ENCODE measurements at places on chromosomes 2 and 18.
A peak's percentile ranks its signal among the peaks of the same experiment; 100 is the strongest.

DNA sequence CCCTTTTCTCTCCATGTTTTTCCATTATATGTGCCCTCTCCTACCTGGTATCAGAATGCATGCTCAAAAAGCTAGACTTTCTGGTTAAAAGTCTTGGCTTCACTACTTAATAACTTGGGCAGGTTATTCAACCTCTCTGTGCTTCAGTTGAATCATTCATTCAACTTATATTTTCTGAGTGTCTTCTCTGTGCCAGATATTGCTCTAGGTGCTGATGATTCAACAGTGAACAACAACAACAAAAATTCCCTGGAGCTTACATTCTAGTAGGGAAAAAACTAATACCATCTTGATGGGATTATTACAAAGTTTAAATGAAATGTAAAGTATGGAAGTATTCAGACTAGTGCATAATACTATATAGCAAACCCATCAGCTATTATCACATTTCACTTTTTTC lies 55.2 kb downstream of the SOS1 start:
- no peak for DNase-seq

GRCh38 chr2:83782122-83782521 lies 677.0 kb downstream of the SUCLG1 start:
- DNase-seq = no peak

DNA sequence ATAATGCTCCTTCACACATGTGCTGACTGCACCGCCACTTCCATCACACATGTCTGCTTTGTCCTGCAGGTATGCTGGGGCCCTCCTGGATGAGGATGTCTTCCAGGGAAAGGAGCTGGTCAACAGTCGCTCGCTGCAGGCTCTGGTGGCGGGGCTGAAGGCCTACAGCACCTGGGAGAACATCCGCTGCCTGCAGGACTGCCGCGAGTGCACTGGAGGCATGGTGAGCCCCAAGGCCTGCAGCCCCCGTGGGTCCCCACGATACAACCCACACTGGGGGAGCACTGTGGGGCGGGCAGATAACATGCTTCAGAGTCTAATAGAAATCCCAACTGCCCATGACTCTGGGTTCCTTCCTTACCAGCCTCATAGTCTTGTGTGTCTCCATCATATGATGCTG lies 187.3 kb upstream of the BCL2L11 start:
- no peak for DNase-seq

DNA sequence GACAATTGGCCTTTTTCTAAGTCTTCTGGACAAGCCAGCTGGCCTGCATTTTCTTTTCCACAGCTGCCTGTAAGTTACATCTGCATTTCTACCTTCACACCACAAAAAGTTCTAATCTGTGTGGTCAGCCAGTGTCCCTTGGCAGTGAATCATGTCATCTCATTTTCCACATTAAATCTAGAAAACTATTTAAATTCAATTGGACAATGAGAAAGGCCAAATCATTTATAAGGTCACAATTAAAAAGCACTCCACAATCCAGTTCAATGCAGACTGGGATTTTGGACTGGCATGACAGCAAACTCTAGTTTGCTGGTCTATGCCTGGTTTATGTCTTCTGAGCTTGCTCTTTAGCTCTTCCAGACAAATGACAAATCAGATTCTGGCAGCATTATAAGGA lies 494.2 kb upstream of the SPHKAP start:
- no peak for DNase-seq

DNA sequence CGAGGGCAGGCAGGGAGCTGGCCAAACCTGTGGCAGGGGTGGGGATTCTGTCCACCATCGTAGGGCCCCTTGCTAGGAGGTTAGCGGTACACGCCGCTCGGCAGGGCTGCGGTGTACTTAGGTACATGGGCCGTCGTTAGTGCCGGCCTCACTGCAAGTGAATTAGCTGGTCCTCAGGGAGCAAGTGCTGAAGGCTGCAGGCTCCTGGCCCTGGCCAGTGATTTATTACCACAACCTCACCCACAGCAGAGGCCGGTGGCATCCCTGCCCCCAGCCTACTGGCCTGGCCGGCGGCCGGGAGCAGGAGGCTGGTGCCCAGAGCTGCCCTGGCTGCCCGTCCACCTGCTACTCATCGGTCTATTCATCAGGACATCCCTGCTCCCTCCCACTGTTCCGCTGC lies 19.6 kb upstream of the PTMA start:
- DNase-seq = no peak

DNA sequence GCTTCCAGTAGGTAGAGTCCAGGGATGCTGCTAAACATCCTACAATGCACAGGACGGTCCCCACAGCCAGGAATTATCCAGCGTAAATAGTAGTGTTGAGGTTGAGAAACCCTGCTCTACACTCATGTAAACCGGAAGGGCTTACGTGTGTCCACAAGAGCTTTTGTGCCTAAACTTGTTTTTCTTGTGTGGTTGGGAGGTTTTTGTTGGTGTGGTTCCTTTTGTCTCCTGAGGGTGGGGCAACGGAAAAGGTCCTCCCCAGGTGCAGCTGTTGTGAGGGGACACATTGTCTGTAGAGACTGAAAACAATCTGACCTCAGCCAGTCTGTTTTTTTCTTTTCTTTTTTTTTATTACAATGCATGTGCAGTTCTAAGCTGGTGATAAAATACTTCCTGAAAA lies 72.7 kb upstream of the MGAT5 start:
- DNase-seq = peak; percentile 22

DNA sequence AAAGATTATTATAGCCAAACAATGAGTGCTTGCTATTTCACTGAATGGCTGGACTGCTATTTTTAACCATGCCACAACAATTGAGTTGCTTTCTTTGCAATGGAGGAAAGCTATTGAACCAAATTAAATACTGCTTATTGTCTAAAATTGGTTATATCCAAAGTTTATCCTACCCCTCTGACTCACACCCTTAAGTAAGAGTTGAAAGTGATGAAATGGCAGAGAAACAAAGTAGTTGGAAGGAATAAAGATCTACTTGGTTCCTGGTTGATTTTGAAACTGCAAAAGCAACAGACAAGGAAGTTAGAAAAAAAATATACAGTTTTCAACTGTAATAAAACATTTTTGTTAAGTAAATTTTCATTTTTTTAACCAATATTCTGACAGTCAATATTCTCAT lies 47.5 kb downstream of the EML4 start:
- DNase-seq = no peak

- peak; percentile 96 for DNase-seq
These were observed 3.4 kb upstream of the DUSP2 start for GRCh38 chr2:96148410-96149217.

DNA sequence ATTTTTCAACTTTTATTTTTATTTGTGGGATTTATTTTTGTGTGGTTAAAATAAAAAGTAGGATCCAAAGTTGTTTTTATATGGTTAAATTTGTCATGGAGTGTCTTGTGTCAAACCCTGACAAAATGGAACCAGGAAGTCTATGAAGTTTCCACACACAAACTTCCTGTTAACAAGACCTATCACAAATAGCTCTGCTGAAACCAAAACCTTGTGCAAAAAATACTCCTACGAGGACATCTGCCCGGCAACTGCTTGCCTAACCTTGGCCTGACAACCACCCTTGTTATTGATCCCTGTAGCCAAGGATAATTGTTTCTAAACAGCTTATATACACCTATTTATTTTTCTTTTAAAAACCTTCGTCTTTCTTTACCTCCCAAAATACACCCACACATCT lies 389.6 kb downstream of the TRIB2 start:
- no peak for DNase-seq

- DNase-seq = no peak
These were observed 49.8 kb downstream of the ZNF516 start for GRCh38 chr18:76445275-76445674.

GRCh38 chr18:74524097-74524496 lies 10.2 kb upstream of the CNDP1 start:
- DNase-seq = no peak

GRCh38 chr2:208040199-208041171 lies 15.2 kb upstream of the PLEKHM3 start:
- DNase-seq = peak; percentile 89

DNA sequence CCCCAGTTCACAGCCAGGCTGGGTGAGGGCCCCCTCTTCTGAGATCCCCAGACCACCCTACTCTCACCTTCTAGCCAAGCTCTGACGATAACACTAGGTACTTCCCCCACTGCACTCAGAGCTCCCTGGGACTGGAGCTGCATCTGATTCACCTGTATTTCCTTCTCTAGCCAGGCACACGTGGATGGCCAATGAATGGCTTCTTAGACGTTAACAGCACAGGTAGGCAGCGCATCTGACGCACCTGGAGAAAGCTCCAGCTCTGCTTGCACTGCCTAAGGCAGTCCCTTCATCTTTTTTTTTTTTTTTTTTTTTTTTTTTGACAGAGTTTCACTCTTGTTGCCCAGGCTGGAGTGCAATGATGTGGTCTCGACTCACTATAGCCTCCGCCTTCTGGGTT lies 48.1 kb downstream of the GALNT14 start:
- DNase-seq = no peak

DNA sequence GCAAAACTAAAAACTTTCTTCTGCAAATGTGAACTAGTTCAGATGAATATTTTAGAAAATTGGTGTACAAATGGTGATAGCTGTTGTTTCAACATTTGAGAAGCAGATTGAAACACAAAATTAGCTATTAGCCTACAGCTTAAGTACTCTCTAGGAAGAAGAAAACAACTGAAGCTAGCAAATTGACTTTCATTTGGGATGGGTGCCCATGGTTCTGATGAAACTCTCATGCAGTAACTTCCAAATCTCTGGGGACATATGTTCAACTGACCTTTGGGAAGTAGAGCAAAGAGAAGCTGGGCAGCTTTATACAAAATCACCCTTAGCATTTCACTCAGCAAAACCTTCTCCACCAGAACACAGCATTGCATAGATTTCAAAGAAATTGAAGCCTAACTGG lies 119.0 kb downstream of the GALNT13 start:
- no peak for DNase-seq

DNA sequence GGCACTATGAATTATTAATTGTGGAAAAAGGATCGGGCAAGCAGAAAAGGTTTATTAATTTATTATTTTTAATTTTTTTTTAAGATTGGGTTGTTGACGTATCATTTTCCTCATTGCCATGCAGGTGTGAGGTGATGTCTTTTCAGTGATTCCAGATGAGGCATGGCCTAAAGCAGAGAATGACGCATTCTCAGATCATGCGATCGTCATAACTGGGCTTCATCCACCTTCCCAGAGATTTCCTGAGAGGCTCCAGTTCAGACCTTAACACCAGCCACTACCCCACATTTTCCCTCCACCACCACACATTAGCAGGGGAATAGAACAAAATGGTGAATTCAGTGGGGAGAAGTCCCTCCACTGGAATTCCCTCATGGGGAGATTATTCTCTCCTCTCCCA lies 518.4 kb upstream of the SPHKAP start:
- DNase-seq = no peak

DNA sequence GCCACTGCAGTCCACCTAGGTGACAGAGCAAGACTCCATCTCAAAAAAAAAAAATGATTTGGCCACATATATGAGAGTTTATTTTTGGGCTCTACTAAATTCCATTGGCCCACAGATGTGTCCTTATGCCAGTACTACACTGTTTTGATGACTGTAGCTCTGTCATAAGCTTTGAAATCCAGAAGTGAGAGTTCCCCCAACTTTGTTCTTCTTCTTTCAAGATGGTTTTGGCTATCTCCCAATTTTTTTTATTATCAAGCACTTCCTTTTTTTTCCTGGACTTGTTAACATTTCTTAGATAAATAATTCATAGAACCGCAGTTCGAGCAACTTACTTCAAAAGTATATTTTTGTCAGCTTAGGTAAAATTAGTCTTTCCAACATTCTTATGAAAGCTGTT lies 96.9 kb downstream of the TSHZ1 start:
- DNase-seq = no peak

- no peak for DNase-seq
These were observed 210.5 kb upstream of the HDAC4 start for GRCh38 chr2:239611222-239611795.

DNA sequence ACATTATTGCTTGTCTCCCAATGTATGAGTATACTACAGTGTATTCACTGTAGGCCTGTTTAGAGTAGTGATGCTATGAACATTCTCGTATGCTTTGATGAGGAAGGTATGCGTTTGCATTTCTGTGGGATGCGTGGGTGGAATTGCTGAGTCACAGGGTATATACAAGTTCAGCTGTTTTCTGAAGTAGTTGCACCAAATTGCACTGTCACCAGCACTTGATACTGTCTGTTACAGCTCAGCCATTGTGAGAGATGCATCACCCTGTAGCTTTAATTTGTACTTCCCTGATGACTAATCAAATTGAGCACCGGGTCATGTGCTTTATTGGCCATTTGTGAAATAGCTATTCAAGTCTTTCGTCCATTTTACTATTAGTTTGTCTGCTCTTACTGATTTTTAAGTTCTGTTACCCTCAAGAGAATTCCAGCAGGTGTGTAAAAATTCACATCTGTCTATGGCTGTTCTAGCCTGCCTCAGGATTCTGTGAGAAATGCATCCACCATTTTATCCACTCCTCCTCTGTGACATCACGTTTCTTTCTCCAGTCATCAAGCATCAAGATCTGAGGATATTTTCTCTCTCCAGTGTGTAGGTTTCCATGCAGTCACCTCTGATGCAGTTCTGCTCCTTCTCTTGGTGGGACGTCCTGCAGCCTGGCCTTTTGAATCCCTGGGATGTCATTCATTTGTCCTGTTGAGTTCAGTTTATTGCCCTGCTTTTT lies 72.5 kb downstream of the DGKD start:
- peak; percentile 71 for DNase-seq

- DNase-seq = no peak
These were observed 46.7 kb downstream of the PUM2 start for GRCh38 chr2:20303966-20304365.

DNA sequence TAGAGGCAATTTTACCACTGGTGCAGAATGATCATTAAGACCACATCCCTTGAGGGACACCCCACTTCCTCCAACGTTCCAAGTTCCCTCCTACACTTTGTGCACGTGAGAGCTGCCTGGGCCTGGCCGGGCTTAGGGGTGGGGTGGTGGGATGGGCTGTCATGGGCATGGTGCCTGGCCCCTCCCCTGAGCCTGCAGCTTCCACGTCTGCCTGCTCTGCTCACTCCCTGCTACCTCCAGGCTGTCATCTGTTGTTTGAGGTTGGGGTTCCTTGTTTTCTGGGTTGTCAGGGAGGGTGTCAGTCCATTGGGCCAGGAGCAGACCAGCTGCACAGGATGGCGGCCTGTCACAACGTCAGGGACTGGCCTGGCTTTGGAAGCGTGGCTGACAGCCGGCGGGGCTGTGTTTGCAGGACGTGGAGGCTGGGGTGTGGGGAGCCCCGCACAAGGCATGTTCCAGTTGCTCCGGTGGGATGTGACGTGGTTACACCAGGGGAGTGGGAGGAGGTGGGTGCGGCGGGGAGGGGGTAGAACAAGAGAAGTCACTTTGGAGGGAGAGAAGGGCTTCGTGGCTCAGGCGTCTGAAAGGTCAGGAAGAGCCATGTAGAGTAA lies 72.3 kb downstream of the RTP5 start:
- no peak for DNase-seq

DNA sequence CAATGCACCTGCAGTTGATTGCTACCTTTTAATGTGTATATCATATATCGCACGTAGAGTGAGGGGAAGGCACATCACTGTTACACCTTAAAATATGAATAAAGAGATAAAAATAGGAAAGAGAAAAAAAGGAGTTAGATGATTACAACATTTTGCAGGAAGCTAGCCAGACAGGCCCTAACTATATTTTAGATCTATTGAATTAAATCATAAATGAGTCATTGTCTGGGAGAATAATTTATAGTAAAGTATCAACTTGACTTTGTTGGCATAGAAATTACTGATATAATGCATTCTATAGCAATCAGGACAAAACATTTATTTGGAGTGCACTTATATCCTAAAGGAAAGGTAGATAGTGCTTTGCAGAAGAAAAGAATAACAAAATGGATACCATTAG lies 384.9 kb upstream of the NXPH2 start:
- DNase-seq = no peak
